ENCODE measurements at places on chromosomes 2 and 18.
A peak's percentile ranks its signal among the peaks of the same experiment; 100 is the strongest.

DNA sequence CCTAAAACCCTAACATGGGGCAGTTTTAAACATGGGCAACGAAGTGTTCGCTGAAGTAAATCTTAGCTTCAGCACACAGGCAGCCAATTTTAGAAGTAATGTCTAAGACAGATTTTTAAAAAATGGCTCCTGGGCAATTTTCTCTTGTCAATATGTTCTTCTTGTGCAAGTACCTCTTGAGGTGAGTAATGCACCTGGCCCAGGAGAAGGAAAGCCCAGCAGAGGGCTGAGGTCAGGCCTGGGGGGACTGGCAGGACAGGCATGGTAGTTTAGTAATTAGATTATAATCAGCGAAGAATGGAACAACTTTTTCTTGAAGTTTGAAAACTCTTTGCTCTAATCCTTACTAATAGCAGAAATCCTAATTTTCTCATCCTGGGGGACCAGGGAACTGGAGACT lies 77.6 kb downstream of the SPRED2 start:
- no peak for DNase-seq

DNA sequence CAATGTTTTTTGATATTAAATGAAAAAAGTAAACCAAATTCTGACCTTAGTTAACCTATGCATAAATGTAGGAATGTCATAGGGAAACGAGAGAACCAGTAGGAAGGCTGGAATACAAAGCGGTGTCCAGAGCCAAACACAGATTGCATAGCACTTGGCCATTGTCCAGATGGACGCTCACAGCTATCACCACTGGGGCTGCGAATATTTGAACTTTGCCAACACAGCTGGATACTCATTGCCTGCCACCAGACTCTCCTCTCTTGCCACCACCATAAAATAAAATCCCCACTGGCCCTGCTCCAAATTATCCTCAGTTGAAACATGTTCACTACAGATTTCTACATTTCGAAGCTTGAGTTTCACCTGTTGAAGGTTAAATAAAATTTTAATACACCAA lies 159.3 kb upstream of the GULP1 start:
- DNase-seq = no peak

GRCh38 chr18:12049978-12050811 lies 43.4 kb upstream of the ANKRD62 start:
- no peak for DNase-seq

- no peak for DNase-seq
These were observed 48.7 kb downstream of the EHD3 start for GRCh38 chr2:31282634-31283033.

DNA sequence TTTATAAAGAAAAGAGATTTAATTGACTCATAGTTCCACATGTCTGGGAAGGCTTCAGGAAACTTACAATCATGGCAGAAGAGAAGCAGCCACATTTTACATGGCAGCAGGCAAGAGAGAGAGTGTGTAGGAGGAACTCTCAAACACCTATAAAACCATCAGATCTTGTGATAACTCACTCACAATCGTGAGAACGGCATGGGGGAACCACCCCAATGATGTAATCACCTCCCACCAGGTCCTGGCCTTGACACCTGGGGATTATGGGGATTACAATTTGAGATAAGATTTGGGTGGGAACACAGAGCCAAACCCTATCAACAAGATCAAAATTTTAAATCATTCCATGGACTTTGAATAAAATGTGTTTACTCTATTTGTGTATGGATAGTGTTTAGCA lies 575.6 kb downstream of the ADCYAP1 start:
- no peak for DNase-seq

GRCh38 chr18:59743566-59743965 lies 46.3 kb upstream of the CCBE1 start:
- peak; percentile 87 for DNase-seq

DNA sequence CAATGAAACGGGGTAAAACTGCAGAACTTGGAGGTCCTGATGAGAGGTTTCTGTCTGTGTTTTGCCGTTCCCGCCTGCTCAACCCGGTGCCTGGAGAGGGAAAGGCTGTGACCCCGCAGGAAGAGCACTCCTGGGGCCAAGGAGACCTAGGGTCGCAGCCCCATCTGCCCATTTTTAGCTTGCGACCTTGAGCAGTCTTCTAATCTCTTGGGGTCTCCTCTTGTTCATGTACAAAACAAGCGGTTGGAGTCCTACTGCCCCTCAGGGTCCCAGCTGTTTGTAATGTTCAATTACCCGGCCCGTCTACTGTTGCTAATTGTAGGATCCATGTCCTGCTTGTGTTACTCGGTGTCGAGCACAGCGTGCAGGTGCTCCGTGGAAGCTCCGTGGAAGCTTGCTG lies 104.5 kb downstream of the PTGR3 start:
- no peak for DNase-seq

GRCh38 chr18:27004056-27004829 lies 138.7 kb upstream of the AQP4 start:
- DNase-seq = no peak

GRCh38 chr2:238878051-238878735 lies 30.3 kb downstream of the TWIST2 start:
- DNase-seq = no peak

GRCh38 chr18:10317864-10318690 lies 136.4 kb upstream of the APCDD1 start:
- no peak for DNase-seq

DNA sequence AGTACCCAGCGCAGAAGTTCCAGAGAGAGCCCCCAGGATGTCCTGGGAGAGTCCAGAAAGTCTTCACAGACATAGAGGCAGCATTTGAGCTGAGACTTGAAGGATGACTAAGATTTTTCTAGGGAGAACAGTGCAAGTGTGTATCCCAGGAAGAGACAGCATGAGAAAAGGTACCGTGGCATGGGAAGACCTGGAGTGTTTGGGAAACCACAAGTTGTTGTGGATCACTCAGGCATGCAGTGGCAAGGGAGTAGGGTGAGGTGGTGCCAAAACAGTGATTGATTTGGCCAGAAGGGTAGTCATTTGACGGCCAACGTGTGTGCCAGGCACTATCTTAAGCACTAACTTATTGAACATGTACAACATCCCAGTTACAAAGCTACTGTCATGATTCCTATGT lies 24.5 kb upstream of the KCNK3 start:
- no peak for DNase-seq

DNA sequence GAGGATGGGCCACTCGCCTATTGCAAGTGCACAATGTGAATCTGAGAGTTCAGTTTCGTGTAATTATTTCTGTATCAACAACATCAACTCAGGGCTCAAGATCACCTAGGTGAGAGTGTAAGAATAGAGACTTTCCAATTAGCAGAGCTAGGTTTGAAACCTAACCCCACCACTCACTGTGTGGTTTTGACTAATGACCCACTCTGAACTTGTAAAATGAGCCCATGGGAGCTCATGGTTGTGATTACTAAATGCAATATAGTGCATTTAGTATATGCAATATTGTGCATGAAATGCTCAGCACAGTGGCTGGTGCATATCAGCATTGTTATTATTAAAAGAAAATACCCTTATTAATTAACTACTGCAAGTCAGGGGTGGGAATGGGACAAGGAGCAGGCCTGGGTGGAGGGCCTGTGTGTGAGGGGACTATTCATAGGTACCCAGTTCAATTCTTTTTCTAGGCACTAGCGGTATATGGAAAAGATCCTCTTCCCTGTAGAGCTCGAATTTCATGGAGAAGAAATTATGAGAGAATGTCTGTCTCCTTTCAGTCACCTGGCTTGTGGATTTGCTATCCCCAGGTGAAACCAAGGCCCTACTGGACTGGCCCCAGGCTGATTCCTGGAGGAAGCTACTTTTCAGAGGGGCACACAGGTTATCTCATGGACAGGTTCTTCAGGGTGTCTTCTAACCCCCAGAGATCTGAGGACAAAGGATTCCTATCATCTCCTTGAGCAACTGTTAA lies 169.5 kb downstream of the GFPT1 start:
- DNase-seq = no peak

DNA sequence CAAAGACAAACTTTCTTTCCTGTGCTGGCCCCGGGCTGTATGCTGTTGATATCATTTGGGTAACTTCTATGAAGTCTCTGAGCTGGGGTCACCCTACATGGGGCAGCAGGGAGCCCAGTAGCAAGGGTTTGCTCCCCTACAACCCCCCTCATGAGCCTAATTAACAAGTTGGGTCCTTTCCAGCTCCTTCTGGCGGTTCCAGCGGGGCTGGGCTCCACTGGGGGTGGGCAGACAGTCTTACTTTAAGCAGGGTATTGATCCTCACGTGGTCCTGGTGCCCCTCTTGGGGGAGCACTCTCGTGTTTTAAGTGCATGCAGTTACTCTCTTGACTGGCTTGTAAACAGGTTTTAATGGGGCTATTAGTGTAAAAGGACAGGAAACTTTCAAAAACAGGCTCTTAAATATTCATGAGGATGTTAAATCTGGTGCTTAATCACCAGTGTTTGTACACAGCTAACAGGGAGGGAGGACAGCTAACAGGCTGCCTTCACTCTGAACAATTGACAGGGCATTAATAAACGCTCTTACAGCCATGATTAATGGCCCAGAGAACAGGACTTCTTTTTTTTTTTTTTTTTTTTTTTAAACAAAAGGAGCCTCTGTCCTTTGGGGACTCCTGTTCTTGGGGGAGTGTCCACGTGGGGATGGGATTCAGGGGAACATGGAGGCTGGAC lies 36.6 kb upstream of the SKOR2 start:
- no peak for DNase-seq

DNA sequence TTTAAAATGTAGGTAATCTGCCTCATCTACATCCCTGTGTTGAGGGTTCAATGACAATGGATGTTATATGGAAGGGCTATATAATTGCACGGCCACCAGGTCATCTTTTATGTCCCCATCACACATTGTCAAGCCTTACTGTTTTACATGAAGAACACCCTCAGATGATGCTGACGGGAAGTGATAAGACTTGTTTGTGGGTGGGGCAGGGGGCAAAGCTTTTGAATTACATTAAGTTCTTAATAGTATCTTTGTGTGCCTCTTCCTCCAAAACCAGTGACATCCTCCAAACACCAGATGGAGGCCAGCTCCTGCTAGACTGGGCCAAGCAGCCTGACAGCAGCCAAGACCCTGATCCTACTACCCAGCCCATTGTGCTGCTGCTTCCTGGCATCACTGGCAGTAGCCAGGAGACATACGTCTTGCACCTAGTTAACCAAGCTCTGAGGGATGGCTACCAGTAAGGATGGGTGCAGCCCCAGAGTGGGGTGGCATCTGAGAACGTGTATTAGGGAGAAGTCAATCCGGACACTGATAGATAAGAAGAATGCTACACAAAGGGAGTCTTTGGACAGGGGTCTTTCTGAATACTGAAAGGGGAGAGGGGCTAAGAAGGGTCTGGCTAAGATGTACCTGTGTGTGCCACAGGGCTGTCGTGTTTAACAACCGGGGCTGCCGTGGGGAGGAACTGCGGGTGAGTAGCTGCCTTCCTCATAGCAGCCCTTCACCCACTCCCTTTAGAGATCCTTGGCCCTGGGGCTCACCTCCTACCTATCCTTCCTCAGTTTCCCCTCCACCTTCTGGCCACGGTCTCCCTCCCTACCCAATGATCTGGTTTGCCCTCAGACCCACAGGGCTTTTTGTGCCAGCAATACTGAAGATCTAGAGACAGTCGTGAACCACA lies 5.3 kb downstream of the ABHD1 start:
- DNase-seq = no peak

- no peak for DNase-seq
These were observed 466.0 kb upstream of the TNP1 start for GRCh38 chr2:217325816-217326215.

DNA sequence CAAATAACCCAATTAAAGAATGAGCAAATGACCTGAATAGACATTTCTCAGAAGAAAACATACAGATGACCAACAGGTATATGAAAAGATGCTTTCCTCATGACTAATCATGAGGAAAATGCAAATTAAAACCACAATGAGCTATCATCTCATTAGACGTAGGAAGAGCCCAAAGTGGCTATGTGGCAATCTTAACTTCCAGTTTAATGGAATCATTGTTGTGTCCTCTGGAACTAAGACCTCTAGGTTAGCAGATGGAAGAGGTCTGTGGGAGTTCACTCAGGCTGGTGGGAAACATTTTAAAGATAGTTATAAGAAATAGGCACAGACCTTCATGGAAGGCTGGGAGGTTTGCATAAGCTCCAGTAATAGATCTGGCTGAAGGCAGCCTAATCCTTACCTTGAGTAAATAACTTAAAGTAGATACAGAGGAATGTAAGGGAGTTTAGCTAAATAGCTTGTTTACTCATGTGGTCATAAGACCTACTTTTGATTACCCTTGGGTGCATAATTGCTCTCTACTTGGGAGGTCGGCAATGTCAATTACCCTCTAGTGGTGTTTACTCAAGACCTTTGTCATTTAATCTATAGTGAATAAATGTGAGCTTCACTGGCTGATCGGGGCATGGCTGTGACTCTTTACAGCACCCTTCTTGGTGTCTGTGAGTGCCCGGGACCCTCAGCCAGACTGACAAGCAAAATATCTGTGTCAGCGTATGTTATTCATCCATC lies 119.0 kb downstream of the GULP1 start:
- peak; percentile 92 for DNase-seq

GRCh38 chr2:47386551-47386950 lies 16.4 kb upstream of the MSH2 start:
- DNase-seq = no peak

DNA sequence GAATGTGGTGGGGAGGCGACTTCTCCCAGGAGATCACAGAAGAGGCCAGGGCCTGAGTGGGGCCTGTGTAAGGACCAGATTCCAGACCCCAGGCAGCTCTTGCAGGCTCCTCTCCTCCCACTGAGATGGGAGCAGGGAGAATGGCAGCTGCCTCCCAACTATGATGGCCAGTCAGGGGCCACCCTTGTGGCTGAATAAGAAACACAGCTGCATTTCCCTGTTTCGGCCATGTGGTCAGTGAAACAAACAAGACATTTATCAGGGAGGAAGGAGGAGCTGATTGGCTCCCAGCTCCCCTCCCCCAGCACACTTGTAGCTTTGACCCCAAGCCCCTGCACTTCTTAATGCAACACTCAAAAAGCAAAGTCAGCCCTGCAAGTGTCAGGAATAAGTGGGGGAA lies 143.5 kb downstream of the CELF4 start:
- DNase-seq = no peak

GRCh38 chr18:78965917-78966792 lies 13.5 kb upstream of the SALL3 start:
- DNase-seq = no peak

GRCh38 chr2:12538138-12538694 lies 178.5 kb upstream of the TRIB2 start:
- DNase-seq = no peak

- DNase-seq = no peak
These were observed 16.3 kb upstream of the MYO1B start for GRCh38 chr2:191228861-191229260.

GRCh38 chr2:209821806-209822205 lies 50.2 kb downstream of the UNC80 start:
- DNase-seq = no peak

DNA sequence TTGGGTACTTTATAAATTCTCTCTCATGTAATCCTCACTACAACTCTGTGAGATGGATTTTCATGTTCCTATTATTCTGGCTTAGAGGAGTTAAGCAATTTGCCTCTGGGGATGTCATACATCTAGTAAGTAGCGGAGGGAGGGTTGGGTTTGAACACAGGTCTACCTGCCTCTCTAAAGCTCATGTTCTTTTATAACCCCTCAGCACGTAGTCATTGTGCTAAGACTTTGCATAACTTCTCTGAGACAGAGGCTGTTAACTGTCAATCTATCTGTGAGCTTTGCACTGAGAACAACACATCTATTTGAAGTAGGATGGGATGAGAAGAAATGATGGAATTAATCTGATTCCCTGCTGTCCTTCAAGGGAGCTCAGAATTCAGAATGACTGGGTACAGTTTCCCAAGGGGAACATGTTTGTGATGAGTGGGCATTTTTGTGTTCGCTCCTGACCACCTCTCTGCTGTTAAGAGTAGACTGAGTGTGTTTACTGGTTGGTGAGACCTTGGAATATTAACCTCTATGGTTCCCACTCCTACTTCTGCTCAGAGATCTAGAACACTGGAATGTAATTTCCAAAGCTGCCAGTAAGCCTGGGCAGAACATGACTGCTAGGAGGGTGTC lies 320.7 kb downstream of the SLC8A1 start:
- DNase-seq = no peak

Data from amniotic epithelial cell (primary cell).